ENCODE measurements at places on chromosomes 1 and 21.

GRCh38 chr1:244444854-244445253 lies 6.9 kb downstream of the ADSS2 start:
- no peak for DNase-seq

GRCh38 chr1:15246960-15247614 lies at the start of gene FHAD1:
Gene FHAD1, plus strand, starts transcription at chr1:15247223. Its CDS starts 4,562 bp downstream, at chr1:15251785.
- peak; percentile 86 for DNase-seq

DNA sequence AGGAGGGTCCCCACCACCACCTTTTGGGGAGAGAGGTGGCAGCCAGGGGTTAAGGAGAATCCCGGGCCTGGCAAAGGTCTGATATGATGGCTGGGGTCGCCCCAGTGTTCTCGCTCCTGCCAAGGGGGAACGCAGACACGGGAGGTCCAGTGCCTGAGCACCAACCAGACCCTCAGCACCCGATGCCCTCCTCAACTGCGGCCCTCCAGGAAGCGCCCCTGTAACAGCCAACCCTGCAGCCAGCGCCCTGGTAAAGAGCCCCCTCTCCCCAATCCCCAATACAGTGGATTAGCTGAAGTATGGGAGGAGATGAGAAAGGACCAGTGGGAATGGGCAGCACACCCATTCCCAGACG lies 10.4 kb downstream of the ADAMTSL4 start:
- DNase-seq, result no peak

GRCh38 chr1:238485057-238485911 lies 594.6 kb upstream of the ZP4 start:
- DNase-seq, result peak; percentile 21

GRCh38 chr1:62424411-62424810 lies 12.4 kb upstream of the USP1 start:
- DNase-seq, result no peak

DNA sequence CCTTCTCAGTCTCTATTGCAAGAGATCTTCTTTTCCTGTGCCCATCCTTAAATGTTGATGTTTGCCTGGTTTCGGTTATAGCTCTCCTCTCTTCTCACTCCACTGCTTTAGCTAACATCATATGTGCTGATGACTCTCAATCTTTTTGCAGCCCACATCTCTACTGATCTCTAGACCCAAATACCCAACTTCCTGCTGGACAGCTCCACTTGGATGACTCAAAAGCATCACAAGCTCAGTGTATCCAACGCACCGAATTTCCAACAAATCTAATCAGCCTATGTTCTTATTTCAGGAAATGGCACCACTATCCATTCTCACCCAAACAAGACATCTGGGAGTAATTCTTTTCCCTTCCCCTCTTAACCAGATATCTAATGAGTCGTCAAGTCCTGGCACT lies 79.1 kb upstream of the ARTN start:
- no peak for DNase-seq
